Esophagus (tissue), 2 donors: ENCODE measurements at places on chromosomes 6 and 20. TPM values are rescaled to one million over a fixed set of nuclear protein-coding genes. Genes with fewer than 3 reads are reported as not detected.

ENPP3 gene
- 0.10 TPM for polyA plus RNA-seq

CLPSL2 gene
- polyA plus RNA-seq = not detected

TAP2 gene
- 19.3 TPM for polyA plus RNA-seq

TCF15 gene
- polyA plus RNA-seq = 0.26 TPM

SLC17A4 gene
- polyA plus RNA-seq = not detected

TFEB gene
- 15.0 TPM for polyA plus RNA-seq

TP53TG5 gene
- 0.13 TPM for polyA plus RNA-seq

NOX3 gene
- polyA plus RNA-seq = not detected

RAMACL gene
- 0.16 TPM for polyA plus RNA-seq

PET117 gene
- polyA plus RNA-seq = 7.5 TPM

IGF2R gene
- 12.9 TPM for polyA plus RNA-seq

VWA7 gene
- polyA plus RNA-seq = 1.3 TPM

OVOL2 gene
- polyA plus RNA-seq = 7.3 TPM

CST4 gene
- polyA plus RNA-seq = not detected

ZFP64 gene
- 6.2 TPM for polyA plus RNA-seq

TCP11 gene
- 0.02 TPM for polyA plus RNA-seq
